ENCODE measurements at places on chromosomes 1 and 21. TPM values are rescaled to one million over a fixed set of nuclear protein-coding genes. Genes with fewer than 3 reads are reported as not detected.

DNA sequence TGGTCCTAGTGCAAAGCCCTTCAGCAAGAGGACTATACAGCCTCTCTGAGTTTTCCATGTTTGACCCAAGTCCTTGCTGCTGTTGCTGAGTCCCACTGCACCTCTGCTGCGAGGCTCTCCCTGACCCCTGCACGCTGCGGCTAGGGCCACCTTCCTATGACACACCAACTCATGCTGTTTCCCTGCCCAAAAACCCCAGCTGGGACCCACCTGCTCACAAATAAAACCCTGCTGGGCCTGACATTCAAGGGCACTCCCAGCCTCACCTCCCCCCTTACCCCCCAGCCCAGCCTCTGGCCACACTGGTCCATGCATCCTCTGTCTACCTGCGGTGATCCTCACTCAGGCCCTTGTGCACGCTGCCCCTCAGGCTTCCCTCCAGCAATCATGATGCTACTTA is 12.3 kb upstream of the ASCL5 start:
- no peak overlapping the region for H3K4me3 ChIP-seq
- no peak for DNase-seq
- peaks cover 89% of the 10 kb centered on the region for H3K36me3 ChIP-seq
- H3K27ac ChIP-seq, result no peak overlapping the region
- H3K4me1 ChIP-seq, result no peaks in the 10 kb centered on the region
- H3K27me3 ChIP-seq, result no peaks in the 10 kb centered on the region

- H3K36me3 ChIP-seq, result no peaks in the 10 kb centered on the region
- H3K27ac ChIP-seq, result no peak overlapping the region
- H3K27me3 ChIP-seq, result no peaks in the 10 kb centered on the region
- DNase-seq, result no peak
- no peak overlapping the region for H3K4me3 ChIP-seq
These were observed 6.0 kb upstream of the EVI5 start for GRCh38 chr1:92790867-92791266.

The LHX4 gene
- not detected for total RNA-seq

- H3K4me3 ChIP-seq, result no peak overlapping the region
- H3K4me1 ChIP-seq, result no peaks in the 10 kb centered on the region
These were observed 305.7 kb upstream of the SNX7 start for GRCh38 chr1:98355656-98356383.

The SELP gene
- 1.3 TPM for total RNA-seq

DNA sequence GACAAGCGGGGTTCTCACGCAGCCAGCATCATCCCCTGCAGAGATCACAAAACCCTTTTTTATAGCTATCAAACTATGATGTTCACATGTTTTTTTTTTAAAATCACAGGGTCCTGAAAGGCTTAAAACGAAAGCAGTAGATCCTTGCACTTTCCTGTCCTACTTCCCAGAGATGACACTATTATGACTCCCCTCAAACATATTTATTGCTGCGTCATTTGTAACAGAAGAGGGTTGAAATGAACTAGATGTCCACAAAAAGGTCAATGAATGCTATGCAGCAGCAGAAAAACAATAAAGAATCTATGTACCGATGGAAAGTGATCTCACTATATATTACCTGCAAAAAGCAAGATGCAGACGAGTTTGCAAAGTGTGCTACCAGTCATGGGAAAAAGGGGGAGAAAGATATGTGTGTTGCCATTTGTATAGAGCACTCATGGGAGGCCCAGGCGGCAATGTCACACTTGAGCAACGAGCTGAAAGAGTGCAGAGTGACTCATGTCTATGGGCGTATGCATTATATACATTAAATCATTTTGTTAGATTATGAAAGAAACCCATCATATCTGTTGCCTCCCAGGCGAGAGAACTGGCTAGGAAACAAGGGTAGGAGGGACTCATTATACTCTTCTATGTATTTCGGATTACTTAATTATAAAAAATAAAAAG is 68.9 kb upstream of the PARP1 start:
- H3K4me1 ChIP-seq, result no peaks in the 10 kb centered on the region
- H3K27me3 ChIP-seq, result no peaks in the 10 kb centered on the region
- no peaks in the 10 kb centered on the region for H3K36me3 ChIP-seq
- no peak for DNase-seq
- H3K4me3 ChIP-seq, result no peak overlapping the region

- H3K4me3 ChIP-seq, result no peak overlapping the region
- H3K27me3 ChIP-seq, result no peaks in the 10 kb centered on the region
- DNase-seq, result no peak
- H3K36me3 ChIP-seq, result no peaks in the 10 kb centered on the region
- H3K27ac ChIP-seq, result peak overlapping the region; percentile 88
- H3K4me1 ChIP-seq, result peaks cover 46% of the 10 kb centered on the region
These were observed 1.2 kb upstream of the ZBTB40 start for GRCh38 chr1:22450351-22451021.

DNA sequence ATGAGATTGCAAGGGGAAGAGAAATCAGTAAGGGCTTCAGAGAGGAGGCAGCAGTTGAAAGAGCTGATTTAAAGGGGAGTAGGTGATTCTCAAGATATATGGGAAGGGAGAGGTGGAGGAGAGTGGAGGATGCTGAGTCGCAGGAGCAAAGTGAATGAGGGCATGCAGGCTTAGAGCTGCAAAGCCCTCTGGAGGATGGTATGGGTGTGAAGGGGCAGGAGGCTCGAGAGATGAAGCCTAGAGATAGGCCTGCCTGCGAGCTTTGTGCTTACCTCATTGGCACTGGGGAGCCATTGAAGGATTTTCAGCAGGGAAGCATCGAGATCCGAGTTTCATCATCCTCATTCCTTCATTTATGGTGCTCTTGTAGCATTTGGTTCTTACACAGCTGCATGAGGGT is 15.8 kb upstream of the SH2D2A start:
- no peak overlapping the region for H3K27ac ChIP-seq
- no peak for DNase-seq
- H3K27me3 ChIP-seq, result peaks cover 2% of the 10 kb centered on the region
- no peaks in the 10 kb centered on the region for H3K4me1 ChIP-seq
- H3K36me3 ChIP-seq, result no peaks in the 10 kb centered on the region

The PAQR6 gene
- total RNA-seq, result 0.86 TPM

- H3K27me3 ChIP-seq, result no peaks in the 10 kb centered on the region
- no peak overlapping the region for H3K4me3 ChIP-seq
- H3K27ac ChIP-seq, result no peak overlapping the region
- no peak for DNase-seq
- H3K4me1 ChIP-seq, result no peaks in the 10 kb centered on the region
These were observed 43.3 kb downstream of the L1TD1 start for GRCh38 chr1:62237950-62238374.

The C4BPA gene
- total RNA-seq, result 0.15 TPM

The PAPPA2 gene
- not detected for total RNA-seq

DNA sequence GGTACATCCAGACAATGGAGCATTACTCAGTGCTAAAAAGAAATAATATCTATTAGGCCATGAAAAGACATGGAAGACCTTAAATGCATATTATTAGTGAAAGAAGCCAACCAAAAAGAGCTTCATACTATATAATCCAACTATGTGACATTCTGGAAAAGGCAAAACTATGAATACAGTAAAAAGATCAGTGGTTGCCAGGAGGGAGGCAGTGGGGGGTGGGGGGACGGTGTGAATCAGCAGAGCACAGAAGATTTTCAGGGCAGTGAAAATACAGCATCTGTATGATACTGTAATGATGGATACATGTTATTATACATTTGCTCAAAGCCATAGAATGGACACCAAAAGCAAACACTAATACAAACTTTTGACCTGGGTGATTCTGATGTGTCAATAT is 339.4 kb upstream of the SNX7 start:
- DNase-seq, result no peak
- H3K4me3 ChIP-seq, result no peak overlapping the region
- no peaks in the 10 kb centered on the region for H3K4me1 ChIP-seq
- no peaks in the 10 kb centered on the region for H3K27me3 ChIP-seq

- no peak for DNase-seq
- H3K27me3 ChIP-seq, result no peaks in the 10 kb centered on the region
- peak overlapping the region; percentile 77 for H3K27ac ChIP-seq
These were observed 222 bp upstream of the GIPC2 start for GRCh38 chr1:78045563-78045925.

- no peaks in the 10 kb centered on the region for H3K4me1 ChIP-seq
- H3K27me3 ChIP-seq, result no peaks in the 10 kb centered on the region
- H3K4me3 ChIP-seq, result no peak overlapping the region
These were observed 31.1 kb downstream of the EEIG2 start for GRCh38 chr1:108590957-108591356.

DNA sequence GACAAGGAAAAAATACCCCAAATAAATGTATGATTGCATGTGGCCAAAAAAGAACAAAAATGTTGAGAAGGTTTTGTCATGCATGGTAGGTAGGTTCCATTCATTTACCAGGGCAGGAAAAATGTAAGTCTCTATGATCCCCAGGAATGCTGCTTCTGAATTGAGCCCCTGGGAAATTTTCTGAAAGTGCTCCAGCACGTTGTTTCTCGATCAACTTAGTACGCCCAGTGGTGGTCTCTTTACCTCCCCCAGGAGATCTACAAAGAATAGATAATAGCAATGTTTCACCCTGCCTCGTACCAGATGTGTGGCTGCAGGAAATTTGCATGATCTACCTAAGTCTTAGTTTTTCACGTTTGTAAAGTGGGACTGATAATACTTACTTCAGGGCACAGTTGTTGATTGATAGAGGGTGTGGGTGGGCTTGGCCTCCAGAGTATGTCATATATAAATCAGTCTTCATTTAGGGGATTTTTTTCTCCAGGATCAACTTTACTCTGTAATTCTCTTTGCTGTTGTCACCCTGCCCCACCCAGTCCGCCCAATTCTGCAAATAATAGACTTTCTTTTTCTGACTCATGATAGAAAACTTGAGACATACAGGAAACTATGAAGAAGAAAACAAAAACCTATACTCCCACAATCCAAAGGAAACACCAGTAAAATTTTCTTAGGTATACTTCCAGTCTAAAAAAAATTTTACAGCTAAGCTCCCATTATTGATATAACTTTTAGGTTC is 462.0 kb upstream of the RUNX1 start:
- no peak for DNase-seq
- H3K4me1 ChIP-seq, result peaks cover 7% of the 10 kb centered on the region
- no peaks in the 10 kb centered on the region for H3K36me3 ChIP-seq
- no peak overlapping the region for H3K4me3 ChIP-seq
- no peak overlapping the region for H3K27ac ChIP-seq
- no peaks in the 10 kb centered on the region for H3K27me3 ChIP-seq

The TRIM58 gene
- 0.14 TPM for total RNA-seq

GRCh38 chr1:24141311-24141997 is 1.5 kb downstream of the IL22RA1 start:
- no peaks in the 10 kb centered on the region for H3K27me3 ChIP-seq
- H3K36me3 ChIP-seq, result no peaks in the 10 kb centered on the region
- H3K4me1 ChIP-seq, result no peaks in the 10 kb centered on the region
- H3K4me3 ChIP-seq, result no peak overlapping the region

The SDHC gene
- 277 TPM for total RNA-seq

The MRPL39 gene
- 42.9 TPM for total RNA-seq

The FNDC10 gene
- total RNA-seq, result 0.82 TPM

DNA sequence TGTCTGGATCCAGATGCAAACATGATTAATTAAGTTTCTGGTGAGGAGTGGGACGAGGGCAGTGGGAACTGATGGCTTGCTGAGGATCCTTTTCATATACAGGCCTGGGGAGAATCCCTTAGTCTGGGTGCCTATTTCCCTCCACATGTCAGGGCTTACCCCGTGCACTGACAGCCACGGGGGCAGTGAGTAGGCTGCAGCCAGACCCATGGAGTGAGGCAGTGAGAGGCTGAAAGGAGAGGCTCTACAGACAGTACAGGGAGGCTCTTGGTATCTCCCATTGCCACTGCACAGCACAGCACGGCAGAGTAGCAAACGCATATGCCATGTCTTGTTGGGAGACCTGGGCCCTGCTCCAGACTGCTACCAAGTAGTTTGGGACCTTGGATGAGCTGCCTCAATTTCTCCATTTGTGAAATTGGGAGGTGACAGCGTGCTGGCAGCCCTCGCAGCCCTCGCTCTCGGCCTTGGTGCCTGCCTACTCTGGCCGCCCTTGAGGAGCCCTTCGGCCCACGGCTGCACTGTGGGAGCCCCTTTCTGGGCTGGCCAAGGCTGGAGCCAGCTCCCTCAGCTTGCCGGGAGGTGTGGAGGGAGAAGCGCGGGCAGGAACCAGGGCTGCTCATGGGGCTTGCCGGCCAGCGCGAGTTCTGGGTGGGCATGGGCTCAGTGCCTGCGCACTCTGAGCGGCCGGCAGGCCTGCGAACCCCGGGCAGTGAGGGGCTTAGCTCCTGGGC is 35.3 kb upstream of the HAO2 start:
- H3K27me3 ChIP-seq, result no peaks in the 10 kb centered on the region
- no peaks in the 10 kb centered on the region for H3K4me1 ChIP-seq
- DNase-seq, result no peak
- no peak overlapping the region for H3K27ac ChIP-seq

- H3K4me3 ChIP-seq, result no peak overlapping the region
- no peak for DNase-seq
- H3K36me3 ChIP-seq, result no peaks in the 10 kb centered on the region
- no peak overlapping the region for H3K27ac ChIP-seq
- peaks cover 24% of the 10 kb centered on the region for H3K4me1 ChIP-seq
These were observed 2.3 kb downstream of the PDXK start for GRCh38 chr21:43721206-43721605.

DNA sequence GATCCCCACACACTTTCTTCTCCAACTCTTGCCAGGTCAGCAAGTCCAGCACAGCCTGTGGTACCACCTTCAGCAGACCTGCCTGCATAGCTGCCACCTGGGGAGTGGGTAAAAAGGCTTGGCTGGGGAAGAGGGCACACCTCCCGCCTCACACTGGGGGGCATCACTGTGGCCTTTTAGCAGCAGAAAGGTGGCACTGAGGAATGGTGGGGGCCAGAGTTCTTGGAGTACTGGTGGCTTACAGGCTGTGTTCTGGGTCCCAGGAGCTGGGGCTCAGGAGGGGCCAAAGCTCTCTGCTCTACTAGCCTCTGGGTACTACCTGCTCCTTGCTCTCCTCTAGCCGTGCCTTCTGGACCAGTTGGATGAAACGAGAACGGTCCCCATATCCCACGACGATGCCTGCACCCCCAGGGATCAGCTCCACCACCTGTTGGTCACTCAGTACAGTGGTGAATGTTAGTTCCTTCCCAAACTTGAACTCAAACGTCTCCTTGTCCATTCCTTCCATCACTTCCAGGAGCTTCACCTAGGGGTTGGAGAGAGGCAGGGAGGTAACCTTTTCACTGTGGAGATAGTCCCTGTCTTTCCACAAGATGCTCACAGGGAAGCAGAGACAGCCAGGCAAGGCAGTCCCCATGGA is 6.7 kb downstream of the HECTD3 start:
- peaks cover 79% of the 10 kb centered on the region for H3K36me3 ChIP-seq
- H3K4me1 ChIP-seq, result peaks cover 7% of the 10 kb centered on the region
- H3K27me3 ChIP-seq, result no peaks in the 10 kb centered on the region
- no peak overlapping the region for H3K4me3 ChIP-seq
- H3K27ac ChIP-seq, result no peak overlapping the region
- no peak for DNase-seq

GRCh38 chr1:119312500-119312899 is 56.1 kb upstream of the HAO2 start:
- H3K36me3 ChIP-seq, result no peaks in the 10 kb centered on the region
- H3K4me1 ChIP-seq, result no peaks in the 10 kb centered on the region
- DNase-seq, result no peak
- no peaks in the 10 kb centered on the region for H3K27me3 ChIP-seq
- no peak overlapping the region for H3K4me3 ChIP-seq
- no peak overlapping the region for H3K27ac ChIP-seq

The SERTAD4 gene
- 1.3 TPM for total RNA-seq

GRCh38 chr1:170067253-170067819 is 7.2 kb downstream of the KIFAP3 start:
- no peaks in the 10 kb centered on the region for H3K27me3 ChIP-seq
- no peaks in the 10 kb centered on the region for H3K4me1 ChIP-seq
- H3K36me3 ChIP-seq, result no peaks in the 10 kb centered on the region

All from psoas muscle (tissue), 8 donors.